ENCODE measurements at places on chromosomes 16 and 17.
A peak's percentile ranks its signal among the peaks of the same experiment; 100 is the strongest.

- DNase-seq, result no peak
Observed at GRCh38 chr17:65857718-65858117, 296.3 kb upstream of the AXIN2 start.

DNA sequence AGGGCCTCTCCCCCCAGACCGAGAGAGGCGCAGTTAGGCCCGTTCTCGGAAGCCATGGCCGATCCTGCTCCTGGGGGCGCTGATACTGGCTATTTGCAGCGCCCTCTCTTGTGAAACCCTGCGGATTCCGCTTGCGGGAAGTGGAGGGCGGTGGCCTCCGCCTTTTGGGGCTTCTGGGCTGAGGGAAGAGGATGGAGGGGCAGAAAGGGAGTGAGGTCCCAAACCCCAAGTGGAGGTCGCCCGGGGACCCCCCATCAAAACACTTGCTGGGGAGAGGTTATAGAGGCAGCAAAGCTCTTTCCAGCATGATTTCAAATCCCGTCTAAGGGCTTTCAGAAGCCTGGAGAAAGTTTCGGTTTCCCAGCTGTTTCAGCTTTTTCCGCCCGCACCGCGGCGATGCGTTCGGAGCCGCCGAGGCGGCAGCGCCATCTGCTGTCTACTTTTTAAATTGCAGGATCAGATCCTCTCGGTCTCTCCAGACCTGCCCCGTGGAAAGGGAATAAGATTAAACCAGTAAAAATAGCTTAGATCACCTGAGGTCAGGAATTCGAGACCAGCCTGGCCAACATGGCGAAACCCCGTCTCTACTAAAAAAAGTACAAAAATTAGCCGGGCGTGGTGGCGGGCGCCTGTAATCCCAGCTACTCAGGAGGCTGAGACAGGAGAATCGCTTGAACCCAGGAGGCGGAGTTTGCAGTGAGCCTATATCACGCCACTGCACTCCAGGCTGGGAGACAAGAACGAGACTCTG, 15.8 kb downstream of the SNX20 start:
- peak; percentile 81 for DNase-seq

DNA sequence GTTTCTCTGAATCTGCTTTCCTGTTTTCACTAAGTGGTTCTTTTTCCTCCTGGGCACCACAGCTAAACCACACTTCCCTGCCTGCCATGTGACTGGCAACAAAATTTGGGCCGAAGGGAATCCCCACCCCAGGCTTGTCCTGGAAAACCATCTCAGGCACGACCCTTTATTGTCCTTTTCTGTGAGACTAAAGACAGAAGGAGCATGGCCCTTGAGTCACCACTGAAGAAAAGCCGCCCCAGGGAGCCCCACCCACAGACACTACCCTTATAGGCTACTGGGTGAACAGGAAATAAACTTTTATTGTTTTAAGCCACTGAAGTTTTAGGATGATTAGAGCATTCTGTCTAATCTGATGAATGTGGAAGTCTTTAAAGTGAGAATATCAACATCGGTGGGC, 88.6 kb upstream of the BRD7 start:
- DNase-seq, result no peak

- no peak for DNase-seq
Observed at GRCh38 chr16:27759967-27760788, 210.2 kb downstream of the KATNIP start.

DNA sequence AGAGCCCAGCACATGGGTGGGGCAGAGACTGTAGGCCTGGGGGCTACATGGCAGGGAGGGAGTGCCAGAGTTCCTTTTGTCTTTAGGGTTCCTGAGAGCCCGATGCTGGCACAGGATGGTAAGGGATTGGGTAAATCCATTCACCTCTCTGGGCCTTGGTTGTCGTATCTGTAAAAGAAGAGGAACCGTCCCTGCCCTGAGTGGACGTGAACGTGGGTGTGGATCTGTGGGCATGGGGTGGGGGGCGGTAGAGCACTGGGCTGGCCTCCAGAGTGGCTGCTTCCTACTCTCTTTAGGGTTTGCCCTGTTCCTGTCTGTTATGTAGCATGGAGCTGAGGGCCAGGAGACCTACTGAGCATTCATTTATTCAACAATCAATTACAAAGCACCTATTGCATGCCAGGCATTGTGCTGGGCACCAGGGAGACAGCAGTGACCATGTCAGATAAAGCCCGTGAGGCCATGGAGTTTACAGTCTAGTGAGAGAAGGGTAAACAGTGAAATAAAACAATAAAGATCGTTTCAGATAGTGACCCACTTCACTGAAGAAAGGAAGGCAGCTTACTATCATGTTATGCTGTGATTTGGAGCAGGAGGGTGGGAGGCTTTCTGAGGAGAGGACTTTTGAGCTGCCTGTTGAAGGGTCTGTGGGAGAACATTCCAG, 13.1 kb upstream of the TCAP start:
- DNase-seq, result no peak

DNA sequence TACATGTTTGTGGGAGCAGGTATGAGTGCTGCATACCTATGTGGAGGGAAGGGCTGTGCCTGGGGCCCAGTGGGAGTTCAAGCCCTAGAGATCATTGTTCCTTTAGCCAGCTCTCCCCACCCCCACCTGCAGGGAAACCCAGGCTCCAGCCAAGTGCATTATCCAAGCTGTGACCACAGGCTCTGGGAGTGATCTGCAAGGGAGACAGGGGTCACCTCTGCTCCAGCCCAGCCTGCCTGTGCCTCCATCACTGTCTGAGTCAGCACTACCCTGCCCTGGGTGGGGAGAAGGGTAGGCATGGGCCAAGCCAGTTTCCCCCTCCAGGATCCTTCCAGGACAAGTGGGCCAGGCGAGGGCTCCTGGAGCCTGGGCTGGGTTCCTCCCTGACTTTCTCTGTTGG, 32.1 kb upstream of the SBK1 start:
- DNase-seq, result no peak

GRCh38 chr16:69311533-69312387, 610 bp downstream of the VPS4A start:
- DNase-seq, result peak; percentile 67

GRCh38 chr17:35541434-35541833, 4.0 kb upstream of the SLFN12L start:
- DNase-seq, result no peak

- DNase-seq, result no peak
Observed at GRCh38 chr17:17180741-17181525, 25.2 kb downstream of the PLD6 start.

GRCh38 chr17:37713624-37714023, 31.2 kb downstream of the HNF1B start:
- no peak for DNase-seq

GRCh38 chr17:19719355-19720209, 3.2 kb upstream of the SLC47A2 start:
- no peak for DNase-seq

Data from RPMI8226 (cell line).